ENCODE measurements at places on chromosomes 1 and 21.
A peak's percentile ranks its signal among the peaks of the same experiment; 100 is the strongest.

DNA sequence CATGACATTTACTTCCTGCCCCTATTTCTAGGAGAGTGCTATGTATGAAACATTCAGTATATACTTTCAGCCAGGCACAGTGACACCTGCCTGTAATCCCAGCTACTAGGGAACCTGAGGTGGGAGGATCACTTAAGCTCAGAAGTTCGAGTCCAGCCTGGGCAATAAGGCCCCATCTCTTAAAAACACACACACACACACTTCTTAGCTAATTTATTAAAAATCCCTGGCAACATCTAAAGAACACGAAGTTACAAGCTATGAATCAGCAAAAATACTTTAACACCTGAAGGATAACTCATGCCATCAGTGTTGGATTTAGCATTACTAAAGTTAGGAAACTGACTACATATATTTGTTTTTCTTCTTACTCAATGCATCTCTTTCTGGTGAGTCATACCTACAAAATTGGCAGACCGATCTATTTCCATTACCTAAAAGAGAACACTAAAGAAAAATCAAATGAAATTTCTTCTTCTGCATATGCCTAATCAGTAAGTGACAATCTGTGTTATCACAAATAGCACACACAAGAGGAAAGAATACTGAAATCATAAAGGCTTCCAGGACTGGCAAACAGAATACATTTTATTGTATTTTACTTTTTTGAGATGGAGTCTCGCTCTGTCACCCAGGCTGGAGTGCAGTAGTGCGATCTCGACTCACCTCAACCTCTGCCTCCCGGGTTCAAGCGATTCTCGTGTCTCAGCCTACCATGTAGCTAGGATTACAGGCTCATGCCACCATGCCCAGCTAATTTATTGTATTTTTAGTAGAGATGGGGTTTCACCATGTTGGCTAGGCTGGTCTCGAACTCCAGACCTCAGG is 41.4 kb downstream of the RNF115 start:
- peak; percentile 69 for DNase-seq

DNA sequence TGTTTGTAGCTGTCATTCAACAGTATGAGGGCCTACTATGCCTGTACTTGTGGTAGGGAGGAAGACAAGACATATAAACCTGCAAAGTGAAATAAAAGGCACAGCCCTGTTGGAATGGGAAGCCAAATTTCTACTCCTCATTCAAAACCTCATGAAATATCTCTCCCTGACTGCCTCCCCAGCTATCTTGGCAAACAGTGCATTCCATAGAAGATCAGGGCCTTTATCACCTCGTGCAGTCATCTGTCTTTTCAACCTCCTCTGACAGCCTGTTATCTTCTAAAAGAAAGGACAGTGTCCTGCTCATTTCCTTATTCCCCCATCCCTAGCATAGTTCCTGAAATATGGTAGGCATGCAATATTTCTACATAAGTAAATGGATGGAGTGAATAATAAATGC is 71.0 kb downstream of the SH3GLB1 start:
- DNase-seq = no peak

DNA sequence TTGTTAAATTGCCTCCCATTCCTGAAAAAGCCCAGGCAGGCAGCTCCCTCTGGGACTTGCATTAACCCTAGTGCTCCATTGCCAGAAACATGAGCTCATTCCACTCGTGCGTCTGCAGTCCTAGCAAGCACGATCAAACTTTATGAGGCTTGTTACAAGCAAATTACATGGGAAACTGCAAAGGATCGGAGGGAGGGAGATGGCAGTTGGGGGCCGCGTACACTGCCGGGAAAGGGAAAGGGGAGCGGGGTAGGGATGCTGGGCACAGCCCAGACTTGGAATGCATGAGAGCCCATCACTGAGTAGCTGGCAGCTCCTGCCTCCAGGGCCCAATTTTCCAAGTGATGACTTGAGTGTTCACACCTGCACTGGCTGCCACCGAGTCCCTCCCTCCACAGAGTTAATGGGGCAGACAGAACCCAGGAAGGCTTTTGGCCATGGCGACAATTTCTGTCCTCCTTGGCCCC is 169.9 kb downstream of the BRINP2 start:
- no peak for DNase-seq

GRCh38 chr1:15808955-15809354 is 1.5 kb upstream of the UQCRHL start:
- DNase-seq = no peak

- DNase-seq = no peak
Observed at GRCh38 chr1:231252336-231252735, 11.3 kb downstream of the GNPAT start.

- DNase-seq = no peak
Observed at GRCh38 chr1:15417059-15417934, 7.6 kb downstream of the EFHD2 start.

Data from AG04450 (cell line).